DMS 273 treated with DMSO at 0.1 percent for 48 hours (cell line): ENCODE measurements at places on chromosomes 7 and 10.

GRCh38 chr7:149414745-149415390 lies 46.0 kb downstream of the ZNF777 start:
- DNase-seq, result no peak

- no peak for DNase-seq
These were observed 141.5 kb downstream of the LRRN3 start for GRCh38 chr7:111232249-111233084.

DNA sequence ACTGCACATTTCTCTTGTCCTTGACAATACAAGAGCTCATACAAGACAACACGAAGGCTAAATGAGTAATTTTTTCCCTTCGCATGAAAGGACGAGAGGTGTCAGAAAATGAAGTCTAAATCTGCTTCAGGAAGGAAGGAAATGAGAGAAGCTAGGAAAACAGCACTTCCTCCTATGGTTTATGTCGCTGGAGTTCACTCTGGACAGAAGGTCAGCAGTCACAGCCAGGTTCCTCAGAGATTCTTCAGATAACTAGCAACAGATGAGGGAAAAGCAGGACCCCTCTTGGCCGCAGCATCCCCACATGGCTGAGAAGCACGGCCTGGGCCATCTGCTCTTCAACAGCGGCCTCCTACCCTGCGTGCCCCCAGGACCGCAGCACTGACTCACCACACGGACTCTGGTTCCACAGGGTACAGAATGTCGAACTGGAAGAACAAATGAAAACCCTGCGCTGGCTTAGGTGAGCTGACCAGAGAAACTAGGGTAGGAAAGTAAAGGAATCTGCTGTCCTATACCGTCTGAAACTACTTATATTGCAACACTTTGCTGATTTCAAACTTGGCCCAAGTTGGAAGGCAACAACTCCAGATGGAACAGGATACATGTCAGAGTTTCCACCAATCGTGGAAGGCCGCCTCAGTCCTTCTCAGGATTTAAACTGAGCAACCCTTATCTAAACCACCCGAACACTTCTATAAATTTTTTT lies 26.3 kb downstream of the DNMBP start:
- peak; percentile 77 for DNase-seq

DNA sequence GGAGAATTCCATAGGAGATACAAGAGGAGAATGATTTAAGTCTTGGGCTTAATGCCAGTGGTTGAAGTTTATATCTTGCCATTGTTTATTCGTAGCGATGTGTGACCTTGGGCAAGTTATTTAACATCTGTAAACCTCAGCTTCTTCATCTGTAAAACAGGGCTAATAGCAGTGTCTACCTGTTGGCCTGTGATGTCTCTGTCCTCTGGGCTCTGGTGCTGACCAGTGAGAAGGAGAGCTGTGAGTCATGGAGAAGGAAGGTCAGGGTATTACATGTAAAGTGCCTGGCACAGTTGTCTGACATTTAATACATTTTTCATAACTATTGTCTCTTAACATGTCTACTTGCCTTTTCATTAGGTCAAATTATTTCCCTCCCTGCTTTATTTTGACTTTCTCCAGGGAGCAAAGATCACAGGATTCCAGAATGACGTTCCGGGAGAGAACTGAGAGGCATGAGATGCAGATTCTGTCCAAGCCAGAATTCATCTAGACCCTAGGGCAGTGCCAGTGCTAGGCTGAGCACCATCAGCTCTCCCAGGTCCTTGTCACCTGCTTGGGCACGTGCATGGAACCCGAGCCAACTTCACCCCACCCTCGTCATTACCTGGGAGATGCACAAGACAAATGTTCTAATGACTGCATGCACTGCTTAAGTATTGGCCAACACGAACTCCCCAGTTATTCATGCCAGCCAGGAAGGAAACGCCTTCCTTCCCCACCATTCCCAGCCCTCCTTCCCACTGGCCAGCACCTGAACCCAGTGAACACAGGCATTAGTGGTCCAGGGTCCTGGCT lies 187.9 kb downstream of the DPY19L1 start:
- no peak for DNase-seq

DNA sequence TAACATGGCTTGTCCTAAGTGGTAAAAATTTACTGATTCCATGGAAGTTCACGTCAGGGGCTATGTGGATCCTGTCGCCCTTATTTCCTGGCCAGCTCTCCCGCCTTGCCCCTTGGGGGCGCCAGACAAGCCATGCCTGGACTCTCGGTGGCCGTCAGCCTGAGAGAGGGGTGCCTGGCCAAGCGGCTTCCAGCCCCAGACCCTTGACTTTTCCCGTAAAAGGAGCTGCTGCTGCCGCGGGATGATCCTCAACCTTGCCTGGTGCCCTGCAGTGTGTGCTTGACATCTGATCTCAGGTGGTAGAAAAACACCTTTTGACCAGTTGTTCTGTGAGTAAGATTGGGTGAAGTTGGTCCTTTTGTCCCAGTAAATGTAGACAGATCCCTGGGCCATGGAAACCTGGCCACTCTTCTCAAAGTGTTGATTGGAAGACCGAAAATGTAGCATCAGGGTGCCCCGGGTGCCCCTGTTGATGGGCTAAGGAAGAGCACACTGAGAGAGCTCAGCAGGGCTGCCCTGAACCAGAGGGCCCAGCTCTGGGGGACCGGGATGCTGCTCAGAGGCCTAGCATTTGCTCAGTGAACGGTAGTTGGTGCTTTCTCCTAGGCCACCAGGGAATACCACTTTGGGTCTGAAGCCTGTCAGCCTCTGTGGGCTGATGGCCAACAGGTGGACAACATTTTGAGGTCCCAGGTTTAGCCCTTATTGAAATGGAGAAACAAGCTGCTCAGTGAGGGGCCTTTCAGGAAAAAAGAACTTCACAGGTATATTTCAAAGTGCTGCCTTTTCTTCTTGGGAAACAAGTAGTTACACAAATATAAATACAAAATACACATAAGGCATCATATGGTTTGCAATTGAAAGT lies 162.5 kb downstream of the LRMDA start:
- DNase-seq, result no peak

DNA sequence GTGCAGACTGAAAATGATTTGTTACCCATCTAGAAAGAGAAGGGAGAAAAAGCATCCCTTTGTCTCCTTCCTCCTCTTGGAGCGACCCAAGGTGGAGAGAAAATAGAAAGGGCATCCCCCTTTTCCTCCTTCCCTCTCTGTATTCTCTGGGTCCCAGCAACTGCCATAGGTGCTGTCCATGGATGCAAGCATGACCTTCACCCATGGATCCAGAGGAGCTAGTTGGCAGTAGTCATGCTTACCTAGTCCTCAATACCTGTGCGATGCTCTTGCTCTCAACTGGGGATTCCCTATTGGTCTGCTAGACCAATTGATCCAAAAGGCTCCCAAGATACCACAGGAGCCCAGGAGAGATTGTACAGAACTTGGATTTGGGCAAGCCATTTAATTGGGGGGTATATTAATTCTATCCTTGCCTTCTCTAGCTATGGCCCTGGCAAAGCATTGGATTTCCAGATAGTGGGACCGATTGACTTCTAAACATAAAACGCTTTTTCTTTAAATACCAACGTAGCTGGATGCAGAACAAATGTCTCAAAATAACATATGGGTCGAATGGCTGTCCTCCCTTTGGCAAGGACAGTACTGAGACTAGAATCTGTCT lies 547.8 kb upstream of the IGFBP3 start:
- DNase-seq, result no peak

DNA sequence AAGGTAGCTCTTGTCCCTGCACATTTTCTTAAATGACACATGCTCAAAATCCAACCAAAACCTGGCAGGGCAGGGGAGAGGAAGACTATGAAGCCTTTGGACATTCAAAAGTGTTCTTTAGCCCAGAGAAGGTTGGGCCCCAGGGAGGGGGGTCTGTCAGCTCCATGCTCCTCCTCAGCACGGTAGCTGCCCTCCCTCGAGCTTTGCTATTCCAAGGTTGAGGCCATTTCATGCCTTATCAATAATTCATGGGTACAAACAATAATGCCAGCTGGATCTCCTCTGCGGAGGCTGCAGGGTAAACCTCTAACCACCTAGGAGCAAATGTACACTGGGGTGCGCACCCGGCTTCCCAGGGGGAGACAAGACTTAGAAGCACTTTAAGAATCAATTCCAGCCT lies 61.5 kb downstream of the SLIT1 start:
- no peak for DNase-seq

GRCh38 chr7:43856996-43857395 lies 12.3 kb downstream of the MRPS24 start:
- no peak for DNase-seq

DNA sequence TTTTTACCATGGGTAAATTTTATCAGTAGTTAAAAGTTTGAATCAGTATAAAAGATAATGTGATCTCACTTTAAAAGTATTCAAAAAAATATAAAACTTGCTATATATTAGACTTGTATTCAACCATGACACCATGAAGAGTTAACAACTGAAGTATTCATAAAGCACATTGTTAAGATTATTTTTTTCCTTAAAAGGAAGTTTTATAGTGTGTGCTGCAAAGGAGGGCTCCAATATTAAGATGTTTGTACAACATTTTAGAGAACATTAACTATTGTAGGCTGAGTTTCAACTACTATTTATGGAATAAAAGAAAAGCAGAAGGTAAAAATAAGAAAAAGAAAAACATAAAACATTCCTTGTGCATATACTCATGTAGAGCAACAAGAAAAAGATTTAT lies 24.5 kb upstream of the CUBN start:
- no peak for DNase-seq

DNA sequence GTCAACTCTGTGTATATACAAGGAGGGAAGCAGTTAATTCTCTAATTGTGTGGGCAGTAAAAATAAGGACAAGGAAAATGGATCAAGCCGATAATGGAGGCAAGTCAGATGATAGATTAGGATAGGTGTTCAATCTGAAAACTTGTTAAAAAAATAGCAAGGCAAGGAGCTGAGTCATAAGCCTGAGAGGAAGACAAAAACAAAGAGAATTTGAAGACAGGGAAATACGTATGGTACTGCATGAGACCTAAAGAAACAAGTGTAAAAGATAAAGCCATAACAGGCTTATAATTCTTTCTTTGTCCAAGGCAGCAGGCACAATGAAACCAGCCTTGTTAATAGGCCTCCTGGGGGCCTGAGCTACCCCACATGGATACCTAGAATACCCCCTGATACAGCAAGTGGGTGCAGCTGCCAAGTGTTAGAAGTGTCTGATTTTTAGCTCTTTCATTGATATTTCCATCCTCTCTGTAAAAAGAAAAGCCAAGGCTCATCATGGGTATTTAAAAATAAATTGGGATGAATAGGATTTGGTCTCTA lies 1570.6 kb upstream of the LRRTM3 start:
- DNase-seq, result no peak

- no peak for DNase-seq
These were observed 9.6 kb downstream of the GPRIN2 start for GRCh38 chr10:46546591-46547540.

GRCh38 chr7:156251861-156252260 lies 388.7 kb upstream of the RNF32 start:
- DNase-seq, result no peak

DNA sequence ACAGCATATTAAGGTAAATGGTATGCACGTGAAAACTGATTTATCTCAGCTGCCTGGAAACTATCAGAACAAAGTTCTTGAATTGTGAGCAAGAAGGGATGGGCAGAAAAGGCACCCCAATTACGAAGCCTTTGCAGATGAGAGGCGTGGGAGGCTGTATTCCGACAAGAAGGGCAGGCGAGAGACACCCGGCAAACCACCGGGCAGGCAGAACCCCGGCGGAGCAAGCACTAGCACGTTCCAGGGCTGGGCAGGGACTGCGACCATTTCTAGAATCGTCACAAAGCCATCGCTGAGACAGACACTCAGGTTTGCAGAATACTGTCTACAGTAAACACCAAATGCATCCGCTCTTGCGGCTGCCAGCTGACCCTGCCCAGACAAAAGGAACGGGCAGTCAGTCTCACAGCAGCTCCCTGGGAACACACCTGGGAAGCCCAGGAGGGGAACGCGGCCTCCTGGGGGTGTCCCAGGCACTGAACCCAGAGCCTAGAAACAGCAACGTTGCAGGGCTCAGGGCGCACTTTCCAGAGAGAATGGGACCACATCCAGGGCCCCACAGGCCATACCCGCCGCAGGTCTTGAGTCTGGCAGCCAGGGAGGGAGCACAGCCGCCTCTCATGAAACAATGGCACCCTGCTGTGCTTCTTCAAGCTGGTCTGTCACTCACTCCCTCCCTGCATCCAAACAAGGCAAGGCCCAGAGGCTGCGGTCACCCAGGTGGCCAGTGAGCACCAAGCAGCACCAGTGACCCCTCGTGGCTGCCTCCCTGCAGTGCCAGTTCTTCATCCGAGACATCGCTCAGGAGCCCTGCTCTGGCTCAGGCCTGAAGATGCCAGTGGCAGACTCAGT lies 261.9 kb downstream of the PTPRN2 start:
- DNase-seq, result no peak

- no peak for DNase-seq
These were observed 406.9 kb downstream of the SFMBT2 start for GRCh38 chr10:7003831-7004395.

DNA sequence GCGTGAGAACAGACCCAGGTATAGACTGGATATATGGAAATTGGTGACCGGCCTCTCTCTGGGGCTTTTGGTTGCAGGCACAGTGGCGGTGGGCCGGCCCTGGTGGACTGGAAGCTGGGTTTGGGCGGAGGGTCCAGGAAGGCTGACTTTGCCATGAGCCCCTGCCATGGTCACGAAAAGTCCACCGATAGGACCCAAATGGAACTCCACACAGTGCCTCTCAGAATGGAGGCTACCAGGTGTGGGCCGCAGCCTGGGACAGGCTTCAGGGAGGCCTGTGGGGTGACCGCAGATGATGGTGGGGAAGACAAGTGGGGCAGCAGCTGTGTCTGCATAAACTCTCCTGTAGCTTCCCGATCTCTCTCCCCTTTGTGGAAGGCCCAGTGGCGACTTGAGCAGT lies 123.2 kb downstream of the DNAJB6 start:
- no peak for DNase-seq

DNA sequence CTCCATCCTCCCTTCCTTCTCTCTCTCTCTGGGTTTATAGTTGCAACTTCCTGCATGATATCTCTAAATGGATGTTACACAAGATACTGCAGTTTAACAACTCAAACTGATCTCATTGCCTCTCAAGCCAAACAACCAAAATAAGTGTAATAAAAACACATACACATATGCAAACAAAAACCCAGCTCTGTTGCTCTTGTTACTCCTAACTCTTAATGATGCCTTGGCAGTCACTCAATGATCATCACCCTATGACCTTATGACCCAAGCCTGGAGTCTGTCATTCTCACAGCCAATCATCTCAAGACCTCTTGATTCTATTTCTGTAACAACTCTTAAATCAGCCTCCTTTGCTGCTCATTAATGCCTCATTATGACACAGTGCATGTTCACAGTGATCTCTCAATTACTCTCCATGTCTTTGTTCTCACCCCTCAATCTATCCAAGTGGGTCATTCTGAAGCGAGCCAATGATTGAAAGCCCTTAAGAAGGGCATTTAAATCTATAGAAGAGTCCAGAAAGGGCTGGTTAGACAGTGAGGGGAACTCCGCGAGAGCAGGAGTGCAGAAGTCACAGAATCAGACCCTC lies 210.9 kb downstream of the INHBA start:
- no peak for DNase-seq

DNA sequence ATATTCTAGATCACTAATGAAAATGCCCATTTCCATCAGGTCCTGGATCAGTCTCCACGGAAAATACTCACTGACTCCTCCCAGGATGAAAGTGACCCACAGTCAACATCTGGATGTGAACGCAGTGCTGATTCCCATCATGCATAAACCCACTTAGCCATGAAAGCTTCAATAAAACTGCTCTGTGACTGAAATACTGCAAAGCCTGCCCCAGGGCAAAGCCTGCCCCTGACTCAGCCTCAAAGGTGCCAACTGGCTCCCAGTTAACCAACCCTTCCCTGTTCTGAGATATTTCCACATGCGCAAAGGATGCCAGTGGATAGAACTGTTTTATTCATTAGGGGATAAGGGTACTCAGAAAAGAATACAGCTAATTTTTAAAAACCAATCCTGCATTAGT lies 24.0 kb downstream of the OSBPL3 start:
- DNase-seq, result no peak

GRCh38 chr7:55172161-55172560 lies 153.3 kb downstream of the EGFR start:
- DNase-seq, result no peak
